SHP77 treated with DMSO at 0.1 percent for 48 hours (cell line): ENCODE measurements at places on chromosomes 6 and 20.
A peak's percentile ranks its signal among the peaks of the same experiment; 100 is the strongest.

- DNase-seq, result no peak
Measured at GRCh38 chr6:117432273-117432672, 6.5 kb upstream of the ROS1 start.

DNA sequence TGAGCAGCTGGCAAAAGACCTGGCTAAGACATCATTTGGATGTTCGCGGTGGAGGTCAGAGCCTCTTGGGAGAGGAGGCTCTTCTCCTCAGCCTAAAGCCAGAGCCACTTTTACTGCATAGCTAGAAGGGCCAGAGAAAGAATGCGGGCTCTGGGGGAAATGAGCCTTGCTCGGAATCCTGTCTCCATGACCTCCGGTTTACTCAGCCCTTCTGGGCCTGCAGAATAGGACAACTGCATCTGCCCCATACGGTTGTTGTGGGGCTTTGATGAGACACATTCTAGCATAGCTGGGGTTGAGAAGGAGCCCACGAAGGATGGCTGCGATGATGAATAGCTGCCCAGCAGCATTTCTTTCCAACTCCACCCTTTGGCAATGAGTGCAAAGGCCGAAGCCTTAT is 115.0 kb upstream of the SLC22A23 start:
- no peak for DNase-seq

GRCh38 chr6:63683071-63683603 is 47.5 kb downstream of the PHF3 start:
- DNase-seq, result no peak

GRCh38 chr6:35049900-35050756 is 91.0 kb downstream of the TCP11 start:
- DNase-seq, result no peak

GRCh38 chr20:43465625-43465943 is 7.9 kb downstream of the SRSF6 start:
- DNase-seq, result no peak

DNA sequence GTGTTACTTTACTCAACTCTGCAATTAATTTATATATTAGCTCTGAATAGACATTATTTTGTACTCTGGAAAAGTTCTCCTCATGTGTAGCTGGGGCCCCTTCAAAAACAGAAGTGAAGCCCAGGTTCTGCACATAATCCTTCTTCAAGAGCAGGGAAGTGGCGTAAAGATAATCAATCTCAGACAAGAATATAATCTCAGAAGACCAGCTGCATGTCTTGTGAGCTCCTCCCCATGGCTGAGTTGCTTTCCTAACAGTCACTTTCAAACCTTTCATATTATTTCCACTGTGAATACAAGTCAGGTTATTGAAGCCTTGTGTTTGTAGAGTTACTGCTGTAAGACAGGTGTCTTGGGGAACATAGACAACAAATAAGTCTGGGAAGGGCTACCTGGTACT is 691.9 kb downstream of the RFPL4B start:
- no peak for DNase-seq

DNA sequence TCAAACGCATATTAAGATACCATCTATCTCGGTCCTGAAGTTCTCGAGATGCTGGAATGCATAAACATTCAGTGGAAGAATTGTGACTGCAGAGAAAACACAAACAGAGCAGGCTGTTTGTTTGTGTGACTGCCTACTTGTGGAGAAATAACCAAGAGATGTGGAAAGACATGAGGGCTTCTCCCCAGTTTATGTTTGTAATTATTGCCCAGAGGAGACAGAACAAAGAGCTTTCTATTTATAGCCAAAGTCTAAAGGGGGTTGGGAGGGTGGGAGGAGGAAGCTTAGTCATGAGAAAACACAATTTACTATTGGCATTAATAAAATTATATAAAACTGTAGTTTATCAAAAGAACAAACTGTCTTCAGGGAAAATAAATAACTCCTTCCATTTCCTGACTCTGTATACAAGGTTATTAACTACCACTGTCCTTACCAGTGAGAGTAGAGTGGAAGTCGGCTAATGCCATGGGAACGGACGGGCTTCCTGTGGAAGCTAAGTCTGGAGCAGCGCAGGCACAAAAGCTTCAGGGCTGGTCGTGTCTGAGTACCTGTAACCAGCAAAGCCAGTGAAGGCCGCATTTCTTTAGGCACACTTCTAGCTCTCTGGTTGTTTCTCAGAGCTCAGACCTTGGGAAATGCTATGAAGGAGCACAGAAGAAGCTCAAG is 200.2 kb upstream of the SUPT3H start:
- DNase-seq, result no peak

GRCh38 chr6:167049275-167049674 is 50.1 kb downstream of the CEP43 start:
- DNase-seq, result no peak

DNA sequence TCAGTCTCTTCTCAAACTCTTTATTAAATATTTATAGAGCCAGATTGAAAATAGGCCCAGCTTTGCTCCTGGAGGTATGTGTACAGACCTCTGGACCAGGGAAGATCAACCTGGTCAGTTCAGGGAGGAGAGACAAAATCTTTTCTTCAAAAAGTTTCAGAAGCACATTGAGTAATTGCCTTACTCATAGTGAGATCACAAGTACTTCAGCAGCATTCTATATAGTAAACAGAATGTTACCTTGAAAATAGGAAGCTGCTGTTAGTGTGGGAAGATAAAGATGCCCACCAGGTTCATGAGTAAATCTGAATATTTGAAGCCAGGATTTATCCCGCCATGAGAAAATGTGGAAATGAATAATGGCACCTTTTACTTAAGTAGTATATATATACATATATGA is 665.9 kb upstream of the CITED2 start:
- no peak for DNase-seq

DNA sequence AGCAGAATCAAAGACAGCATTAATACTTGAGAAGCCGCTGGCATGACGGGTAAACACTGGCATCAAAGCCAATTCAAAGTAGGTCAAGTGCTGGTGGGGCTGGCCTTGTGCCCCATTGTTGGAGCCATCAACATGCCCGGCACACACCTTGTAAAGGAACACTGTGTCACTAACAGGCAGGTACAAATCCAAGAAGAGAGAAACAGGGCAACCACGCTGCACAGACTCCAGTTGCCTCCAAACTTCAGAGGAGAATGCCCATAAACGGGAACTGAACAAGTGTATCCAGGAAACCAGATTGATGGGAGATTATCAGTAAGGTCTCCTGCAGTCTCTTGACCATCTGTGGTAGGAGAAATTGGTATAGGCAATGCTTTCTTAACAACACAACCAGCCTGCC is 127.0 kb upstream of the STXBP5 start:
- no peak for DNase-seq

DNA sequence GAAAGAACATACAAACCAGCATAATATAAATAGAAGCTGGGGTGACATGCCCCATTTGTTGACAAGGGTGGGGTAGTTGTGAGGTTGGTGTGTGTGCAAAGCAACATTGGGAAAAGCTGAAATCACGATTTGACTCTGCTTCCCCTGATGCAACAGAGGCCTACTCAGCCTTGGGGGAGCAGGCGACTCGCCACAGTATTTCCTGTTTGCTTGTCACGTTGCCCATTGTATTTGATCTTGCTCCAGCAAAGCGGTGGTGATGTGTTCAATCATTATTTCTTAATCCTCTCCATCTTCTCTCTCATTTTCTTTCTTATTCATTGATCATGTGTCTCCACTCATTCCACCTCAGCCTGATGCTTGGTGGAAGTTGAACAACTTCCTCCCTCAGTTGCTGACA is 165.8 kb upstream of the CITED2 start:
- no peak for DNase-seq

GRCh38 chr6:25056130-25056529 is 120.4 kb upstream of the RIPOR2 start:
- DNase-seq, result no peak

- no peak for DNase-seq
Measured at GRCh38 chr6:68279793-68280557, 355.1 kb upstream of the ADGRB3 start.

DNA sequence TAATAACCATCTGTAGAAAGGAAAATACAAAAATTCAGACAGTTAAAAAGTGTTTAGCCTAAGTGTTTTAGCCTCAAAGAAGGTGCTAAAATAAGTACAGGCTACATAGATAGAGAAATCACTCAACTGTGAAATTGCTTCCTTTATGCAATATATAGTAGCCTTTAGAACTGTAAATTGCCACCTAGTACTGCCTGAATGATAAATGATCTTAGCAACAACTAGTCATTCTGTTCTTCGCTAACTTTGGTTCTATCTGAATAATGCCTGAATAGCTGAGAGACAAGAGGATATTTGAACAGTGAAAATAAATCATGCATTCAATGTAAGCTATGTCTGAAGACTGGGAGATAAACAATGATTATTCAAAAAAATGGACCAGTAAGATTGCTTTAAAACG is 603.3 kb upstream of the PTCHD4 start:
- no peak for DNase-seq

DNA sequence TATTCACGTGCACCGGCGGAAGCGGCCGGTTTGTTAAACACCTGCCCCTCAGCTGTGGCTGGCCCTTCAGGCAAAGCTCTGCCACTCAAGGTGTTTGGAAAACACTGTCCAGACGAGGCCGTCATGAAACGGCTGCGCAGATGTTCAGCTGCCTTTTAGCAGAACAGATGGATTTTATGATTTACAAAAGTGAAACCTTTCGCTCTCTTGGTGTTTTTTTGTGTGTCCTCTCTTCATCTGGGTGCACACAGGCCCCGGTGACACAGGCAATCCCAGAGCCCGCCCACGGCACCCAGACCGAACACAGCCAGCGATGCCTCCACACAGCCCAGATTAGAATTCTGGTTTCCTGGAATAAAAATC is 397.0 kb downstream of the SMOC2 start:
- peak; percentile 81 for DNase-seq

DNA sequence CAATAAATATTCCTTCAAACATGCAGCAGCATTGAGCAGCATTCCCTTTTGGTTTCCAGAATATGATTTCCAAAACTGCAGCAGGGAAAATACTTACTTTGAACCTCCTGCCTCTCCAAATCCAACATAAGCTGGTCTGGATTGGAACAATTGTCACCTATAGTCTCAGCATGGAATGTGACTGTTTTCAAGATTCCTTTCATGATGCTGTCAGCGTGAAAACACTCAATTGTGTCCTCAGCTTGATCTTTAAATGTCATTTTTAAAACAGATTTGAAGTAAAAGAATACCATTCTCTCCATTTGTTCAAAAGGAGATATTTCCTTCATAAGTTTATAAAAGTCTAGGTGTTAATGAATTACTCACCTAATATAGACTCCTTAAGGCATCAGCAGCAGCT is 993.9 kb downstream of the EYS start:
- no peak for DNase-seq

- no peak for DNase-seq
Measured at GRCh38 chr6:81793821-81794475, 41.5 kb upstream of the TENT5A start.

GRCh38 chr6:63904650-63905248 is 269.1 kb downstream of the PHF3 start:
- no peak for DNase-seq

DNA sequence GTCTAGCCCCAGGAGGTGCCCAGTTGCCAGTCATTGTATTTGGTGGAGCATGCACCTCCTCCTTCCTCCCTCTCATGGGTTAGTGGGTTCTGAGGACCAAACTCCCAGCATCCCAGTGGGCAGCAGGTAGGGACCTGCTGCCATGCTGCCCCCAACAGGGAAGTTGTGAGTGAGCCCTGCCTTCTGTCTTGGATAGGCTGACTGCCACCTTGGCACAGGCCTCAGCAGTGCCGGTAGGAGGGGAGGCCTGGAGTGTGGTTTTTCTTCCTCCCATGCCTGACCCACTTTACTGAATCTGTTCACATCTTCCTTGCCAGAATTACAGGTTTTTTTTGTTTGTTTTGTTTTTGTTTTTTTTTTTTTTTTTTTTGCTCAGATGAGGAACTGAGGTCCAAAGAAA is 24.5 kb downstream of the PLCG1 start:
- no peak for DNase-seq

DNA sequence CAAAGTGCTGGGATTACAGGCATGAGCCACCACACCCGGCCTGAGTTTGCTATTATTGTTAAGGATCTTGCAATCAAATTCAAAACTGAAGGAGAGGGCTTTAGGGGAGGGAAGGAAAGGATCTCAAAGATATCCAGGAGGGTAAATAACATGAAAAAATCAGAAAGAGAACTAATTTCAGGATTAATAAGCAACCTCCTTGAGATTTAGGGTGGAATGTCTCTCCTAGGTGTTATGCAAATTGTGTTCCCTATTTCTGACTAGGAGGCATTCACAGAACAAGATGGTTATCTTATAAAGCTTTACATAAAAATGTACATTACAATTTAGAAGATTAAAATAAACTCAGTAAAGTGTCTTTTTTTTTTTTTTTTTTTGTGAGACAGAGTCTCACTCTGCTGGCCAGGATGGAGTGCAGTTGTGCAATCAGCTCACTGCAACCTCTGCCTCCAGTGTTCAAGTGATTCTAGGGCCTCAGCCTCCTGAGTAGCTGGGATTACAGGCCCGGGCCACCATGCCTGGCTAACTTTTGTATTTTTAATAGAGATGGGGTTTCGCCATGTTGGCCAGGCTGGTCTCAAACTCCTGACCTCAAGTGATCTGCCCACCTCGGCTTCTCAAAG is 92.0 kb upstream of the BEND3 start:
- DNase-seq, result no peak

DNA sequence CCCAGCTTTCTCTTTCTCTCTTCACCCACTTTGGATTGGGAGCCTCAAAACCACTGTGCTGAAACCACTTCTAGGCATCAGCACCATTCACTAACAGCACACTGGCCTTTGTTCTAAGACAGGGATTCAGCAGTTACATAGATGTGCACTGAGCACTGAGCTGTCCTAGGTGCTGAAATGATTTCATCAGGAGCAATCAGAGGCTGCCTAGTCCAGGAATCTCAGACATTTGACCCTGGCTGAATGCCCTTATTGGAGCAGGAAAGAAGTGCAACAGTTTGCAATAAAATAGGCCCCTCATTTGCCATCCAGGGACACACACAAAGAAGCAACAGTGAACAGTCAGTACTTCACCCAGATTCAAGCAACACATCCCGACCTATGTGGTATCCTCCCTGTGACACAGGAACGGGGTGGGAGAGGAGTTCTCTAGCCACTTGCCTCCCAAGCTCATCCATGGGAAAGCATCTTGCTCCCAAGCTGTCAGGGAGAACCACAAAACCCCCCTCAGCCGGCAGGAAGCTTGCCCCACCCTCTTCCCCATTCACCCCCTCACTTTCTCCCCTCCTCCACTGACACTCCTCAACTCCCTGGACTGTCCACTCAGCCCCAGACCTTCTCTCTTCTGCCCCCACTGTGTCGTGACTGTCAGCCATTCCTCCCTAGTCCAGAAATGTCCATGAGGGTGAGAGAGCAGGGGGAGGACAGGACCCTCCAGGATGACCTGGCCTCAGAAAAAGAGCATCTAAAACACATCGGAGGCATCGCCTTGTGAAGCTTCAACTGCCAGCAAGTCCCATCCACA is 304.4 kb downstream of the PREX1 start:
- DNase-seq, result no peak
